ENCODE measurements at places on chromosomes 7 and 10.

- no peak for DNase-seq
Observed at GRCh38 chr10:131018886-131019500, 292.5 kb downstream of the TCERG1L start.

GRCh38 chr10:13949844-13950542 lies 363.2 kb downstream of the PRPF18 start:
- DNase-seq: no peak

DNA sequence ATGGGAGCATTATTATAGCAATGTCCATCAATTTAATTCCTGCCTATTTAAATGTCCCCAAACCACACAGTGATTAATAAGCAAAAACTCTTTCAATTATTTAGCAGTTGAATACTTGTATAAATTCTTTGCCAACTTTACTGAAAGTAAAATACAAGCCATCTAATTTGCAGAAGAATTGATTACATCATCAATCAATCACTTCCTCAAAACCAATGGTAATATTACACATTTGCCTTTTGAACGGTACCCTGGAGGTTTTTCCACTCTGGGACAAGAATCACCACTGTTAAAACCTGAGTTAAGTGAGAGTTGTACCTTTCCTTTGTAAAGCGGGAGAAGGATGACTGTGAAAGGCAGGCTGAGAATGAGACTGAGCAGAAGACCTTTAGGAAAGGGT lies 93.0 kb downstream of the RNF133 start:
- no peak for DNase-seq

- no peak for DNase-seq
Observed at GRCh38 chr7:150323682-150324372, 482 bp upstream of the ACTR3C start.

DNA sequence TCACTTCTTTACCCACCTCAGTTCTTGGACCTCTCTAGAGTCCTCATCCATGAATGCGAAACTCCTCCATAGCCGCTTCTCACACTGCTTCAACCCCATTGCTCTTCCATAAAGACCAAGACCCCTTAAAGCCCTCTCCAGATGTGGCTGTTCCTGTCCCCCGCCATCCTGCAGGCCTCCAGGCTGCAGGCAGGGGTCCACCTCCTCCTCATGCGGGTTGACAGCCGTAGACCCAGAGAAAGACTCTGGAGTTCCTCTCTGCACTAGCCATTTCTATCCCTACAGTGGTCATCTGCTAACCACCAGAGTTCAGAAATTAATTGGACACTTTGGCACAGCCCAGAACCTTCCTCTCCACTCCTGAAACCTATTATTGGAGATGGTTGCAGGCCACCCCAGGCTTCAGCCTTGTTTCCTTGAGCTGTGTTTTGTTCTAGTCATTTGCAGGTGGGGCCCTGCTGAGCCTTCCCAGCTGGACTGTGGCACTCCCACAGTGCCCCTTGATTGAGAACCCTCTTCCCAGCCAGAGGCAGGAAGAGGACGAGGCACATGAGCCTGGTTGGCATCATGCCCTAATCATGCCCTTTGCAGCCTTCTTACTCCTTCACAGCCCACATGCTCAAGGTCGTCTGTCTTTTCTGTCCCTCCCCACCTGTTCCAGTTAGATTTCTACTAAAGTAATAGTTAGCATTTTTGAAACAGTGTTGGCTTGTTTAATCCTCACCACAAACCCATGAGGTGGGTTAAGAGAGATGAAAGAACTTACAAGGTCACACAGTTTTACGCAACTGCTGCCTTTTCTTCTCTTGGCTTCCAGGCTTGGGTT lies 23.9 kb downstream of the CUL1 start:
- DNase-seq: no peak

GRCh38 chr10:132554053-132554990 lies 16.7 kb downstream of the INPP5A start:
- DNase-seq: no peak

DNA sequence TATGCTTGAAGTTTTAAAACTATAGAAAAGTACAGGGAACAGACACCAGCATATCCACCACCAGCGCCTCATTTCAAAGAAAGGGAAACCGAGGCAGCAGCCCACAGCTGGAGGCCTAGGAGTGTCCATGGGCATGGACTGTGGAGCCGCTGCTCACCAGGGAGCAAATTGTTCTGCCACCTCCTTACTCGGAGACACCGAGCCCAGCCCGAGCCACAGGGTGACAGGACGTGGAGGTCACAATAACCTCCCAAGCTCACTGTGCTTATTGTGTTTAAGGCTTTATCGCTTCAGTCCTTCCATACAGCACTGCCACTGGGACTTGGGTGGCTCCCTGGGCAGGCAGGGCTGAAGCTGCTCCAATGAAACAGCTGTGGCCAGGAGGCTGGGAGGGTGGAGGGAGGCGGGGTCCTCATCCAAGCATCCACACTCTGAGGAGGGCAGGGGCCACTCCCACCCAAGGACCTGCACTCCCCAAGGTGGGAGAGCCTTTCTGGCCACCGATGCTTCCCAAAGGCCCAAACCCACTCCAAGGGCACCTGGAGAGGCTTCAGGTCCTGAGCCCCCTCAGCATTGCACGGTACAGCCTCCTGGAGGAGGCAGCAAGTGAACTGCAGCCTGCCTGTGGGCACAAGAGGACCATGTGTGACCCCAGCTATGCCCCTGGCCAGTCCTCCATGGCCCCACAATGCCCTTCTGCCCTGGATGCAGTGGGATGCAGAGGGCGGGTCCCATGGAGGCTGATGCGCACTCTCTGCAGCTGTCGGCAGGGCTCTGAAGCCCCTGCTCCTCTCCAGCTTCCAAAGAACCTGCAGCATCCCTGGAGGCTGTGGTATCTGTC lies 38.7 kb upstream of the RET start:
- no peak for DNase-seq

DNA sequence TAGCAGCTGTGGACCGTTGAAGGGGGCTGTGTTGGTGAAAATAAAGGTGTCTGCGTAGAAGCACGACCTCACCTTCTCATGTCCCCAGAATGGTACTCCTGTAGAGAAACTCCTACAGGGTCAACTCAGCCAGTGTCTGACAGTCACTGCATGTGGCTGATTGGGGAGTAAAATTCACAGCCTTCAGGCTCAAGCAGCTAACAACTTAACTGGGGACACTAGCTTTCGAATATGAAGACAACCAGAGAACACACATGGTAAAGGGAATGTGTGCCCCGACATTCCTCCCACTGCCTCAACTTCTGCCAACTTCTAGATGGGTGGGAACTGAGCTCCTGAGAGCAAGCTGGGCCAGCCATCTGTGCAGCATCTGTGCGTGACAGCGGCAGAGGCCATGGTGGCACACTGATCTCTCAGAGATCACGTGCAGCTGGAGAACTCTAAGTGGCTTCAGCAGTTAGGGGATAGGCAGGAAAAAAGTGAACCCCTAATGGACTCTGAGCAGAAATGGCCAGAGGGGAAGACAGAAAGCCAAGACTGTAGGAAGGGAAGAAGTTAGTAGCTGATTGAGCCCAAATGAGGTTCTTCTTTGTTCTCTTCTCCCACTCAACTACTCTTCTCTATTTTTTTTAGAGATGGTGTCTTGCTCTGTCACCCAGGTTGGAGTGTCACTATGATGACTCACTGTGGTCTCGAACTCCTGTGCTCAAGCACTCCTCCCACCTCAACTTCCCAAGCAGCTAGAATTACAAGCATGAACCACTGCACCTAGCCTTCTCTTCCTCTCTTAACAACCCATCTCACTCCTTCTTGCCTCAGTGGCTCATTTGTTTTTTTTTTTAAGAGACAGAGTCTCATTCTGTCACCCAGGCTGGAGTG lies 280.8 kb downstream of the ZEB1 start:
- DNase-seq: no peak

- no peak for DNase-seq
Observed at GRCh38 chr7:27064159-27064558, 31.6 kb downstream of the HOXA1 start.

GRCh38 chr7:131603932-131604331 lies 47.5 kb upstream of the PODXL start:
- DNase-seq: no peak

GRCh38 chr10:119409906-119410305 lies 132.6 kb downstream of the RGS10 start:
- DNase-seq: no peak

DNA sequence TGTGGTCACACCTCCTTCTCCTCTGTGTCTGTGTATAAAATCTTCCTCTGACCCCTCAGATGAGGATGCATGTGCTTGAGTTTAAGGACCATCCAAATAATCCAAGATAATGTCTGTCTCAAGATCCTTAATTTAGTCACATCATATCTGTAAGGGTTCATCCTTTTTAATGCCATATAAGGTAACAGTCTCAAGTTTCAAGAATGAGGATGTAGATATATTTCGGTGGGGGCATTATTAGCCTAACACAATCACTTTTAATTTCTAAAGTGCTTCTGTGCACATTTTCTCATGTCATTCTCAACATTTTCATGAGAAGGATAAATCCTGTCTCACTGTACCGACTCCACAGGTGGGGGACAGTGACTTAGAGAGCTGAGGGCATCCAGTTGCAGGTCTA lies 235.3 kb downstream of the BUB3 start:
- DNase-seq: no peak

DNA sequence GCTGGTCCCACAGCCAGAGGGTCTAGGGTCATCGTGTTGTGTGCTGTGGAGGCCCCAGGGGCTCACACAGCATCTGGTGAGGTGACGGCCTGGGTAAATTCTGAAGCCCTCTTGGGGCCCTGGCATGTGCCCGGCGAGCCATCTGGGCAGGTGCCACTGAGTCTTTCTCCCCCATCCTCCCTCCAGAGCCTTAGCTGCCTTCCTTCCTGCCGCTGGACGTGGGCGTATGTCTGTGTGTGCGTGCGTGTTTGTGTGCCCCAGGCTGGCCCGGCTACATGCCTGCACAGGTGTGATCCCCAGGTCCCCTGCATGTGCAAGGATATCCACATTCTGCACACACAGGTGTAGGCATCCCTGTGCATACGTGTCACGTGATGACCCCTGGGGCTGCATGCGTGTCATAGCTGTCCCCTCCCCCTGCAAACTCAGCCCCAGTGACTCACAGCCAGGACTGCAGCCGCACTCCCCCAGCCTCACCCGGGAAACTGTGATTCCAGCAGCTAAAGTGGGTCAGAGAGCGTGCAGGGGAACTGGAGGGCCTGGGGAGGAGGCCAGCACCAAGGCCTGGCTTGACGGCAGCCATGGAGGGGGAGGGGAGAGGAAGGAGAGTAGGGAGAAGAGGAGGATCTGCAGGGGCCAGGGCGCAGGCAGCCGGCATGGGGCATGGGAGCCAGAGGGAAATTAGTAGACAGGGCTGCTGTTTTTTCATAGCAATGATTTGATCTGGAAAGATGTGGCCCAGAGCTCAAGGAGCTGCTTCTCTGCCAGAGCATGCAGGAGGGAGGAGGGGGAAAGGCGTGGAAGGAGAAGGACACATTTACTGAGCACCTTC lies 46.4 kb downstream of the ELFN1 start:
- DNase-seq: no peak

GRCh38 chr7:133836666-133837065 lies 290.5 kb upstream of the LRGUK start:
- no peak for DNase-seq

GRCh38 chr10:122121059-122121458 lies 132.1 kb downstream of the TACC2 start:
- no peak for DNase-seq

DNA sequence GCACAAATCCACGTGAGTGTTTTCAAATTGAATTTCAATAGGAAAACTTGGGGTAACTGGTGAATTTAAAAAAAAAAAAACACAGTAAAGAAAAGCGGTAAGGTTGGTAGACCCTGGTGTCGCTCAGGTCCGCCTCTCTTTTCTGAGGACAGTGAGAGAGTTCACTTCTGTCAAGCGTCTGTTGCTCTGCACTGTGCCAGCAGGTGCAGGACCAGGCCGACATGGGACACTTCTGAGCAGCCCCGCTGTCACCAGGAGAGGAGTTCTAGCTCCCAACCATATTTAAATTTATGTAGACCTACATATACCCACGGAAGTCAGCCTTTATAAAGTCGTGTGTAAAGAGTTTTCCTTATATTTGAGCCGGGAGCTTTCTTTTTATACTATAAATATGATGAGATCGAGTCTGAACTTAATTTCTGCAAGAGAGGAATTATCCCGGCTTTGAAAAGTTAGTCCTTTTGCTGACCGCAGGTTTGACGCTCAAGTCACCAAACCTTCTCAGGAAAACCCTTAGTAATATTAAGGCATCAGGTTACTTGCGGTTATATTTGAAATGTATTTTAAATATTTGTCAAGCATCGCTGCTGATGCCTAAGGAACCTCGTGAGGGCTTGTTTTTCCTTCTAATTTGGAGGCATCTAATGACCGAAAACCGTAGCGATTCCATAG lies 531 bp downstream of the IKZF1 start:
- DNase-seq: no peak

- no peak for DNase-seq
Observed at GRCh38 chr7:136890399-136890798, 21.9 kb downstream of the CHRM2 start.

DNA sequence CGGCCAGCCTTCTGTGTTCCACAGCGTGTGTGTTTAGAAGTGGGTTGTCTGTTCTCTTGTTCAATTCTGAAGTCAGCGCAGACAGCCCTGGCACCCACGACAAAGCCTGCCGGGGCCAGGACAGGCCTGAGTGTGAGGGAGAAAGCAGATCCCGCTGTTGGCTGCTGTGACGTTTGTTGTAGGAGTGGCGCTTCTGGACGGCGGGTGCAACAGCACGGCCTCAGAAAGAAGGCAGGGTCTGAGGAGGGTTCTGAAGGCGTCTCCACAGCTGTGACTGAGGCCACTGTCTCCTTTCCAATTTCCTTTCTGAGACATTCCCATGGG lies 76.2 kb downstream of the VIPR2 start:
- no peak for DNase-seq

DNA sequence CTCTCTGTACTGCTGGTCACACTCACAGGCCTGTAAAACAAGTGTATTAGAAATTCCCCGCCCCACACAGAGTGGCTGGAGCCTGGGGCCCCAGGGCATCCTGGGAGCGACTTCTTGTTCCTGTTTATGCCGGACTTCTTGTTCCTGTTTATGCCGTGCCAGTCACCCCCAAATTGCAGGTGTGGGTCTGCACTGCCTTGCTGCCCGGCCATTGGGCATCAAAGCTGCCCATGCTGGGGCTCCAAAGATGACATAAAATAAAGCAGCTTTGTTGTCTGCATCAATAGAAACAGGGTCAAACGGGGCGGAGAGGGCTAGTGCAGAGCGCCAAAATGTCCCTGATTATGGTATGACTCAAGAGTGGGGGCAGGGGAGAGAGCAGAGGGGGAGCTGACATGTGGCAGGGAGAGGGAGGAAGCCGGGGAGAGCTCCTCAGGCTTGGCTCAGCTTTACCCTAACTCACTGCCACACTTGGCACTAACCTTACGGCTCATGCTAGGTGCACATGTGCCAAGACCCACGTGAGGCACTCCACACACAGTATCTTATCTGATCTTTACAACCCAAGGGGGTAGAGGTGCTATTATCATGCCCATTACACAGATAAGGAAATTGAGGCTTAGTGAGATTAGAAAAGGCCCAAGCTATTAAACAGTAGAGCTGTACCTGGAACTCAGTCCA lies 98.4 kb downstream of the PIP4K2A start:
- DNase-seq: no peak

GRCh38 chr7:157874870-157875229 lies 538.0 kb downstream of the DNAJB6 start:
- no peak for DNase-seq

DNA sequence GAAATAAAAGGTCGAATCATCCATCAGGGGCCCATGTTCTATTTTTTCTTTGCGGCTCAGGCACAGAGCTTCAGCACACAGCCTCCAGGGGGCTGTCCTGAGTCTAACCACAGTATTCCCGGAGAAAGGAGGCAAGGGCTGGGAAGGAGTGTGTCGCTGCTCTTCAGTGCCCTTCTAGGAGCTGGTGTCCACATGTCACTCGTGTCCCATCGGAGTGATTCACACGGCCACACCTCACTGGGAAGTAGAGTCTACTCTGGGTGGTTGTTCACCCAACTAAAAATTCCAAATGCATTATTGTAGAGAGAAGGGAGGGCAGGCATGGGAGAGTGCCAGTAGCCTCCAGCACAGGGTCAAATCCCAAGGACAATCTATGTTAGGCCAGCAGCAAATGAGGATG lies 114.8 kb upstream of the LANCL2 start:
- DNase-seq: no peak

Data from activated CD8-positive, alpha-beta memory T cell treated with anti-CD3 and anti-CD28 coated beads for 48 hours (primary cell).